ENCODE measurements at places on chromosomes 7 and 10.

DNA sequence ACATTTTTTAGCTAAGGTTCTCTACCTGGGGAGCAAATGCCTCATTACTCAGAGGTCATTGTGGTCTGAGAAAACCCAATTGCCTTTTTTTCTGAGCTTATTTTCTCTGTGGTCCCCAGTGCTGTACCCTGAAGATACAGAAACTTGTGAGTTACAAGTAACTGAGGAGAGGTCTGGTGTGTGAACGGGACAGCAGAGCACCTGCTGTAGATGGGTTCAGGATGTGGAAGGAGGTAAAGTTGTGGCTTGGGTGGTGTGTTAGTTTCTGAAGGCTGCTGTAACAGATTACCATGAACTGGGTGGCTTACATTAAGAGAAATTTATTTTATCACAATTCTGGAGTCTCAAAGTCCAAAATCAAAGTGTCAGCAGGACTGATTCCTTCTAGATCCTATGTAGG is 449.1 kb upstream of the NRP1 start:
- no peak for DNase-seq

DNA sequence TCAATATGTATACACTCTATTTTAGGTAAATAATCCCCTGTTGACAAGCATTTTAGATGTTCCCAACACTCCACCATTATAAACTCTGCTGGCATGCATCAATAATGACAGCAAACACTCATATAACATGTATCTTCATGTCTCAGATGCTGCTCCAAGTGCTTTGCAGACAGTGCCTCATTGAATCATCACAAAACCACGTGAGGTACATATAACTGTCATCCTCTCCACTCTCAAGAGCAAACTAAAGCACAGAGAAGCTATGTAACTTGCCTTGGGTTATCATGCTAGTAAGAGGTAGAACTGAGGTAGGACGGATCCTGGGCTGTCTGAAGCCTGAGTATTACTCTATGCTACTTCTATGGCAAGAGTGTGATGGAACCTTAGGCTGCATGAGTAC is 72.5 kb upstream of the GSDME start:
- no peak for DNase-seq

DNA sequence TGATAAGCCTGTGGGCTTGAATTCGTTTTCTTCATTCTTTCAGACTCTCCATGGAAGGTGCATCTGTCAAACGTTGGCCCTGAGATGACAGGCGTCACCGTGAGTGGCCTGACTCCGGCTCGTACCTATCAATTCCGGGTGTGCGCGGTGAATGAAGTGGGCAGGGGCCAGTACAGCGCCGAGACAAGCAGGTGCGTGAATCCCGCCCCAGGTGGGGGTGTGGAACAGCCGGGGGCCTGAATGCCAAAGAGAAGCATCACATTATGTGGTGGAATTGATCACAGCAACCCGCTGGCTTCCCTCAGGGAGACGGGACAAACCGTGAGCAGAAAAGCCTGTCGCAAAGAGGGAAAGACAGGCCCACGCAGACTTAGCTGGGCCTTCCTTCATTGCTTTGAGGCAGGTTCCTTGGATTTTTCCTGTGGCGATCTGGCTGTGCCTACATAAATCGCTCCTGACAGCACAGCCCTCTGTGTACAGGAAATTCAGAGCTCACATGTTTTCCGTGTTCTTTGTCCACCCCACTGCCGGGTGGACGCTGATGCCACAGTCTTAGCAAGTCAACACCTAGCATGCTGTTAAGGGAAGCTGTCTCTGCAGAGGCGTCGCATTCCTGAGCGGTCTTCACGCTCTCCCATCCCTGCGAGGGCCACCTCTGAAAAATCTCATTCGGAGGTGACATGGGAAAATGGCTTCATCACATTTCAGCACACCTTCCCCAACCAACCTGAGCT is 671.0 kb upstream of the FOXK1 start:
- DNase-seq, result peak; percentile 26

DNA sequence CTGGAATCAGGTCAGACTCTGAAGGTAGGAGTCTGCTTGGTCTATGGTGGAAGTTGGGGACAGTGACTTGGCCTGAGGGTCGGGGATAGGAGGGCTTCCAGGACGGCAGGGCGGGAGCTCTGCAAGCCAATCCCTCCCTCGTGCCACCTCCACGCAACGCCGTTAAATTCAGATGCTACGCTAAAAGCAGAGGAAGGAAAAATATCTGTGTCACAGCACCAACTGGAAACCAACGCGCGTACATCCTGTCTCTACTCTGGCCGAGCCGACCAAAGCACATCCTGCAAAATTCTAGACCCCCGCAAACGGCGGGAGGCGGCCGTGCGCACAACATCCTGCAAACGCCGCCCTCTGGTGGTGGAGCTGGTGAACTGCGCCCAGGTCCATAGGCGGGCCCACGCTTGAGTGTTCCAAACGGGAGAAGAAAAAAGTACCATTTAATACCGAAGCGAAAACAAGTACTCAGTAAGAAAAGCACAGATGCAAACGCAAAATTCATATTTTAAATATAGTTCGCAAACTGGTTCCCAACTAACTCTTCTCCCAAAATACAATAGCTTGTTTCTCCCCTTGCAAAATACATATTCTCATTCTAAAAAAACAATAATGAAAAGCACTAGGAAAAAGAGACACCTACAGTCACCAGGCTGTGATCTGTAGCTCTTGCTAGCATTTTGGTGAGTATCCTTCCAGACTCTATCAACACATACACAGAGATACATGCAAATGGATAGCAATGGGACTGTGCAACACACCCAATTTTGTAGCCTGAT is 45.7 kb upstream of the HSPA12A start:
- DNase-seq, result peak; percentile 88

- no peak for DNase-seq
Observed at GRCh38 chr10:35422228-35422627, 85.9 kb downstream of the CCNY start.

DNA sequence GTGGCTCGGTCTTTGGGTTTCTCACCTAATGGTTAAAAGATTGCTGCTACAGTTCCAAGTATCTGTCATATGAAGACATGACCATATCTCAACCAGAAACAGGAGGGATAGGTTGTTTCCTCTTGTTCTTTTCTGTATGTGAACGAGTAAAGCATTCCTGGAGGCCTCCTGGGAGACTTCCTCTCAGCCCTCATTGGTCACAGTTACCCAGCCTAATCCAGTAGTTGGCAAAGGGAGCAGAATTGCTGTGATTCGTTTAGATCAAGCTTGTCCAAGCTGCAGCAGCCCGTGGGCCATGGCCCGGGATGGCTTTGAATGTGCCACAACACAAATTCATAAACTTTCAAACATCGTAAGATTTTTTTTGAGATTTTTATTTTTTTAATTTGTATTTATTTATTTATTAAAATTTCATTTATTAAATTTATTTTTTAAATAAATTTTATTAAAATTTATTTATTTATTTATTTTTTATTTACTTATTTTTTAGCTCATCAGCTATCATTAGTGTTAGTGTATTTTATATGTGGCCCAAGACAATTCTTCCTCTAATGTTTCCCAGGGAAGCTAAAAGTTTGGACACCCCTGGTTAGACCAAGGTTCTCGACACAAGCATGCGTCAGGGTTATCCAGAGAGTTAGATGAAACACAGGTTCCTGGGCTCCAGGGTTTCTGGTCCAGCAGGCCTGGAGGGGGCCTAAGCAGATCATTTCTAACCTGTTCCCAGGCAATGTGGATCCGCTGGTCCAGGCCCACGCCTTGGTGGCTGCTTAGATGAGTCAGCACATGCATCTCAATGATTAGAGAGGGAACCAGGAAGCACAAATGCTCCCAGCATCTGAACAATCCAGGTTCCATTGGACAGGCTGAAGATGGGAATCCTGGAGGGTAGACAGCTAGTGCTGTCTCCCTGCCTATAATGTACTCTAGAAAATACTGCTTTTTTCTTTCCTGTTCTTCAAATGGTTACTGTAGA is 25.6 kb downstream of the CDC123 start:
- DNase-seq, result no peak

GRCh38 chr7:100685631-100686145 is 8.4 kb downstream of the GIGYF1 start:
- DNase-seq, result no peak

GRCh38 chr7:25636168-25636567 is 407.9 kb upstream of the NPVF start:
- DNase-seq, result no peak

DNA sequence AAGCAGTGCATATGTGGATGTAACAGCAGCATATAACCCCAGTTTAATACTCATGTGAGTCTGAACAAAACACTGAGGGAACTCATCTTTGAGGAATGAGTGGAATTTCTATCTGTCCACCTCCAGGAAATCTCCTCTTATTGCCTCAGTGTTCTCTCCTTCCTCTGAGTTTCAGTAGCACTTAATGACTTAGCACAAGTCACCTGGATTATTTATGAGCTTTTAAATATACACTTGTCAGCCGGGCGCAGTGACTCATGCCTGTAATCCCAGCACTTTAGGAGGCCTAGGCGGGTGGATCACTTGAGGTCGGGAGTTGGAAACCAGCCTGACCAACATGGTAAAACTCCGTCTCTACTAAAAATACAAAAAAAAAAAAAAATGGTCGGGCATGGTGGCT is 4.3 kb downstream of the LRRC20 start:
- DNase-seq, result no peak

DNA sequence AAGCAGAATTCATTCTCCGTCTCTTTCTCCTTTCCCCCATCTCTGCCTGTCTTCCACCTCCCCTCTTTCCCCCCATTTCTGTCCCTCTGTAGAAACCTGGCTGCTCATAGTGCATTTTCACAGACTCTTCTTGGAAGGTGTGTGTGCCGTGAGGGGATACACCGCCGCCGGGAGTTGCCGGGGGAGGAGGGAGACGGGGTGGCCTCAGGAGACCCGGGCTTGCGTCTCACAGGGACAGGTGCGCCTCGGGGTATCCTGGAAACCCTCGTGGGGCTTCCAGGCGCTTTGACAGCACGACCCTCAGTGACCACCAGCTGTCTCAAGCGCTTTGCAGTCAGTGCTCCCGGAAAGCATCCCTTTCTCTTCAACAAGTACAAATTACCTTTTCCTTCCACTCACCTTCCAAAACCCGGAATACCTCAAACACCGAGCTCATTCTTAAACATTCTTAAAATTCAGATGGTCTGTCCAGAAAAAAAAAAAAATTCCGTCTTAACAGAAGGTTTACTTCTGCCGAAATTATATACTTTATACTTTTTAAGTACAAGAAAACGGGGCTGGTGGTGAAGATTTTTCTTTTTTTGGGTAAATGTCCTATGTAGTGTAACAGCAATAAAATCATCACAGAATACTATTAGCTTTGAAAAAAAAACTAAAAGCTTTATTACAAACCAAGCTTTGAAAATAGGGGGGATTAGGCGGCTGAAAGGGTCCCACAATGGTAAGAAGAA is 8.2 kb downstream of the EMX2 start:
- DNase-seq, result peak; percentile 44

GRCh38 chr7:5629941-5630340 is 151.5 kb downstream of the RNF216 start:
- no peak for DNase-seq

GRCh38 chr7:69451715-69452114 is 146.6 kb upstream of the AUTS2 start:
- DNase-seq, result no peak

- no peak for DNase-seq
Observed at GRCh38 chr10:119330342-119330741, 123.0 kb downstream of the GRK5 start.

DNA sequence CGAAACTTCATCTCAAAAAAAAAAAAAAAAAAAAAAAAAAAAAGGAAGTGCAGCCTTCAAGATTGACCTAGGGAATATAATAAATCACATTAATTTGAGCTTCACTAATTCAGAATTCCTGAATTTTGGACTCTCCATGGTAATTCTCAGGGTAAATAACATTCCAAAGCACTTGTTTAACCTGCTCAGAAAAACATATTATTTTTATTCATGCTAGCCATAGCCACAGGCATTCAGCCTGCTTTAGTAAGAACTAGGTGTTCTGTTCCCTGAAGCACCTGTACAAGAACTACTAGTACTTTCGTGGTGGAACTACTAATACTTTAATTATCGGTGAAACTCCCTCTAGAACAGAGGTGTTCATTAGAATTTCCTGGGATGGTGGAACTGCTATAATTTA is 169.3 kb downstream of the RTKN2 start:
- no peak for DNase-seq

DNA sequence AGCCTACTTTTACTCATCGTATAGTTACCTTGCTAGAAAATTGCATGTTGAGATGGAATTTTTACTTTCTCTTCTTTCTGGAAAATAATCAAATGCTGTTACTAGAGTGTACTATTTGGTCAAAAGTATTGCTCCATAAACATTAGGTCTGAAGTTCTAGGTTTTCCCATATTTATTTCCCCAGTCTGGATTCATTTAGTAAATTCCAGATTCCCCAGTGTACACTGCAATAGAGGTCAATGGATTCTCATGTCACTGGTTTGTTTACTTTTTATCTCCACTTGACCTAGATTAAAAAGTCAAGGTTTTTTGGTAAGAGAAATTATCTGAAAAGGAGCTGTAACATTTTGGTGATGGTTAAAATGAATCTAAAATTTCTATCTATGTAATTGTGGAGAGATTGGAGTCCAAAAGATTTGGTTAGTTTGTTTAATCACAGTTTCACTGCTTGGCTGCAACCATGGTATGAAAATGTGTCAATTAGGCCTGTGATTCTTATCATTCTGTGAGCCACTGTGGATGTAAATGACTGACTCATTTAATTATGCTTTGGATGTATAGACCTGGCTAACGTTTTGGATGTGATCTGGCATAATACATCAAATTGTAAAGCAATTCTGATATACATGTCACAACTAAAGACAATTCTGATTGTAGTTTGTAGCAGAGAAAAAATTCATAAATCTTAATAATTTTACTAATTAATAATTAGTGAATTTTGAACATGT is 32.7 kb upstream of the STEAP4 start:
- no peak for DNase-seq

GRCh38 chr7:106772655-106773108 is 92.4 kb upstream of the PIK3CG start:
- DNase-seq, result no peak

GRCh38 chr7:112080441-112080840 is 125.8 kb downstream of the DOCK4 start:
- no peak for DNase-seq

DNA sequence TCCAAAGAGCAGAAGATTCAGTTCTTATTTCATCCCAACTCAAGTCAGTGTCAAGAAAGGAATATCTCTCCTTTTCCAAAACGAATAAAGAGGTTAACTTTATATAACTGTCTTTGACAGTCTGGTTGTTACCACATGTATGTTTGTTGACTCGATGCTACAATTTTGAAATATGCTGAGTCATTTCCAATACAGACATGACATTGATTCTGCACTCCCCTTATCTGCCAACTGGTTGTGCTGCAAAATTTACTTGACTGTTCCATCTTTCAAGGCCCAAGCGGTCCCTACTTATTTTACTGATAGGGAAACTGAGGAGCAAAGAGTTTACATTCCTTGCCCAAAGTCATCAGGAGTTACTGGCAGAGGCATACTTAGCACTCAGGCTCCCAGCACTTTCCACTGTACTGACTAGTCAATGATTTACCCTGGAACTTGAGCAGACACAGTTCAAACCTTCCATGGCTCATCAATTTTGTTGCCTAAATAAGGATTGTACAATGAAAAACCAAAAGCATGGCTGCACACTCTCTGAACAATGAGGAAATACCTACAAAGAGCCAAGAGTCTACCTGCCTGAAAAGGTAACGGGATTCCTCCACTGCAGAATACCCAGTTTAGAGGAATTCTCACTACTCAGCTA is 52.8 kb downstream of the ABLIM1 start:
- DNase-seq, result no peak

Data from left forelimb (tissue), 1 donor.